ENCODE measurements at places on chromosomes 4 and X.

DNA sequence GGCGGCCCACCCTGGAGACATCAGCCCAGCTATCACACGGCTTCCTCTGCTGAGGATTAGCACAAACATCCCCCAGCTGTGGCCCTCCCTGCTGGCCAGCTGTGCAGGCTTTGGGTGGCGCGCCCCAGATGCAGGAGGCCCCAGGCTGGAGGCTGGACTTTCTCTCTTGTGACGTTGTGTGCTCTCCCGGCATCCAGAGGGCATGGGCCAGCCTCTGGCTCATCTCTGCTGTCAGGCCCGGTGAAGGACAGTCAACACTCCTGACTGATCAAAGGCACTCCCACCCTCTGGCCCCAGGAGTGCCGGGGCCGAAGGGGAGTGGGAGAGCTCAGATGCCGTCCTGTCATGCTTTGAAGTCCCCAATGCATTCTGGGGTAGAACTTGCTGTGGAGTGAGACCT lies 29.9 kb upstream of the PJA1 start:
- DNase-seq = no peak

GRCh38 chr4:73836373-73837279 lies at the start of gene CXCL6:
CXCL6 (plus strand) TSS chr4:73836678; CDS start chr4:73836751, 73 bp downstream.
- DNase-seq = no peak

DNA sequence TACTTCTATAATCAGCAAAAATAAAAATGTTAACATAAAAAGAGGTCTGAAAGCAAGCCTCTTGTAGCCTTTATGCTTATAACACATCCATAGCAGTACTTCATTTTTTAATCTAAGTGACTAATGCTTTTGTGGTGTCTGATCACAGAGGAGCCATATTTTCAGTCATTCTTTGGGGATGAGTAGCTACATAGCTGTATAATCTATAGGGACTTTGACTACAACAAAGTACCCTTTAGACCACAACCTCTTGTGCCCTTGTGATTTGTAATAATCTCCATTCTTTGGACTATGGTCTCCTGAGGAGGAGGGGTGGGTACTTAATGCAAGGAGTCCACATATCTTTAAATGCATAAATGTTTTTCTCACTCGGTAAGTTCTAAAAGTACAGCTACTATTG lies 9.6 kb downstream of the DRP2 start:
- no peak for DNase-seq

DNA sequence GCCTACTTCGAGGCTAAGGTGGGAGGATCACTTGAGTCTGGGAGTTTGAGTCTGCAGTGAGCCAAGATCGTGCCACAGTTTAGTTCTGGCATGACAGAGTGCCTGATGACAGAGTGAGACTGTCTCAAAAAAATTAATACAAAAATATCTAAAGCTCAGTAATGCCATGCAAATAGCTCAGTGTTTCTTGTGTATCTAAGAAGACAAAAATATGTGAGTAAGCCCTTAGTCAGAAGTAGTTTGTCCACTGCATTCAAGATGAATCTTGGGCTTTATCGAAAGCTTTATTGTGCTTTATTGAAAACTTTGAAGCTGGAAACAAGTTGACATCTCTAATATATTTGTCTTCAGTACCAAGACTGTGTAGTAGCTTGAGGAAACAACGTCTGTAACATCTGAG lies 115.9 kb downstream of the GPAT3 start:
- DNase-seq = no peak

DNA sequence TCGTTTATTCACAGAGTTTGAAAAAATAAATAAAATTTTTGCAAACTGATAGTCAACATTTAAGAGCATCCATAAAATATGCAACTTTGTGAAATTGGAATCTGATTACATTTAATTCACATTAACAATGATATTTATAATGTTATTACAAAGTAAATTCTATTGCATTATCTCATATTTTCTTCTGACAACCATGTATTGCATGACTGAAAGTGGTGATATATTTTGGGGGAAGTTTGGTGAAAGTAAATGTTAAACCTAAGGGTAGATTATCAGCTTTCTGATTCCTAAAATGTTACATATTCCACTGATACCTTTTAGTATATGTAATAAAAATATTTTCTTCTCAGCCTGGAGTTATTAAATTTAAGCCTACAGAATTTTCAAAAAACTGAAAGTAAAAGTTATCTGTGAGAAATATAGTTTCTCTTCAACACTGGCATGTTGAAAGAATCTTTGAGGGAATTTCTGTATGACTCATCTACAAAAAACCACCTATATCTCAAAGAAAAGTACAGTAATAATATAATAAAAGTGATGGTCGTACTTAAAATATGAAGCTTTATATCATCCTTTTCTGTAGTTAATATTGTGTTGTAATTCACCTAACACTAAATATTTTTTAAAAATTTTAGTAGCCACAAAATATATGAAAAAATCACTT lies 1179.6 kb upstream of the PCDH7 start:
- DNase-seq = no peak

DNA sequence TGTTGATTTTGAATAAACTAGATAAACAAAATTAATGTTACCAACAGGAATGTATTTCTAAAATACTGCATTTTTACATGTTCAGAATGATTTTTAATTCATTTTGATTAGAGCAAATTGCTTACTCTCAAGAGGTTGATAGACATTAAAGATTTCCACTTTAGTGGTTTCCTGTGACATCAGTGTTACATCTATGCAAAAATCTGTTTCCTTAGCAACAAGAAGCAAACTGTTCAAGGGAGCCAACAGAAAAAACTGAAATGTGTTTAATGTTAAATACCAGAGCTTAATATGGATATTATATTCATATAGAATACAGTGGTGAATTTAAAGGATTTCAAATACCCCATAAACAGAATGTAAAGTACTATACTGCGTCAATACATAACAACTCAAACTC lies 277.8 kb downstream of the GABRG1 start:
- no peak for DNase-seq

- DNase-seq = no peak
Measured at GRCh38 chrX:22247169-22247568, 25.5 kb upstream of the CBLL2 start.

- no peak for DNase-seq
Measured at GRCh38 chr4:130044788-130045531, 949.0 kb downstream of the C4orf33 start.

- no peak for DNase-seq
Measured at GRCh38 chrX:148658115-148658730, 157.8 kb downstream of the AFF2 start.

- DNase-seq = no peak
Measured at GRCh38 chr4:129218897-129219296, 122.9 kb downstream of the C4orf33 start.

- no peak for DNase-seq
Measured at GRCh38 chr4:3372933-3373465, 68.8 kb upstream of the HGFAC start.

- DNase-seq = no peak
Measured at GRCh38 chr4:4694296-4694772, 152.5 kb upstream of the STX18 start.

DNA sequence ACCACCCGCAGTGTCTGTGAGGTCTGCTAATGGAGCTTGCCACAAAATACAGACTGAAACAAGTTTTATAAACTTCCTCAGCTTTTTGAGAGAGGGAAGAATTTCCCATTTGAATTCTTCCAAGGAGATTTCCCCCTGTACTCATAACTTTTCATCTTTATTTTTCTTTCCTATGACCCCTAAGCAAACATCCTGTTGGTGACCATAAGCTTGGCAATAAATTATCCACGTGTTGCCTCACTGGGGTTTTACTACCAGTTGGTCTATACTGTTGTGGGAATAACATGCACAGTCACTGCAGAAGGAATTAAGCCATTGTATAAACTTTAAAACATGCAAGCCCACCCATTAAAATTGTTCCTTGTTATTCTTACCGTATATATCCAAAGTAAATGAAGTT lies 86.2 kb downstream of the SLC39A8 start:
- DNase-seq = no peak

- DNase-seq = no peak
Measured at GRCh38 chrX:23779025-23779424, 3.9 kb upstream of the SAT1 start.

DNA sequence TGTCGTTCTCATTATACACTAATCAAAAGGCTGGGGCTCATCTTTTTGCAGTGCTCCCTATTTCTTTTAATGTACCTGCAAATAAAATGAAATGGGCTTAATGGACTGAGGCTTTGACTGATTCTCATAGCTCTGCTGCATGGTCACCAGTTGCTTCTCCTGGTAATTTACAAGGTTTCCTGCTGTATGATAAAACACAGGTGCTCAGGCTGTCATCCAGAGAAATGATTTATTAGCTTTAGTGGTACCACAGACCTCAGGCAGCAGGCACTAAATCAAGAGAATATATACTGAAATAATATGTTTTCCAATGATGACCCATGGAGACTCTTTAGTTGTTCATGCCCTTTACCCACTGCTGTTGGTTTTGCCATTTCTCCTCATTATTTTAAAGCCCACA lies 137.7 kb downstream of the C4orf33 start:
- no peak for DNase-seq

DNA sequence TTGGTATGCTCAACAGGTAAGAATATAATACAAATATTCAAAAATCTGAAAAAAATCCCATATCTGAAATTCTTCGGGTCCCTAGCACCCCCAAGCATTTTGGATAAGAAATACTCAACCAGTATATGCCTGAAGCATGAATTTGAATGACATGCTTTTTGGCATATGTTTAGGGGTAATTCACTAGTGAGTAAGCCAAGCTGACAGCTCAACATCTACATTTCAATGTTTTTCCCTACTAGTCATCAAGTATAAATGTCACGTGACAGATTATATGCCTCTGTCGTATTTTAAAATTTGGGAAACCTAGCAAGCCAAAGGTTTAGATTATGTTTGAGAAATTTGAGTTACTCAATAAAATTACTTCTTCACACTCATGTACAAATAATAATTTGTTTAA lies 125.1 kb downstream of the FGF16 start:
- DNase-seq = no peak

DNA sequence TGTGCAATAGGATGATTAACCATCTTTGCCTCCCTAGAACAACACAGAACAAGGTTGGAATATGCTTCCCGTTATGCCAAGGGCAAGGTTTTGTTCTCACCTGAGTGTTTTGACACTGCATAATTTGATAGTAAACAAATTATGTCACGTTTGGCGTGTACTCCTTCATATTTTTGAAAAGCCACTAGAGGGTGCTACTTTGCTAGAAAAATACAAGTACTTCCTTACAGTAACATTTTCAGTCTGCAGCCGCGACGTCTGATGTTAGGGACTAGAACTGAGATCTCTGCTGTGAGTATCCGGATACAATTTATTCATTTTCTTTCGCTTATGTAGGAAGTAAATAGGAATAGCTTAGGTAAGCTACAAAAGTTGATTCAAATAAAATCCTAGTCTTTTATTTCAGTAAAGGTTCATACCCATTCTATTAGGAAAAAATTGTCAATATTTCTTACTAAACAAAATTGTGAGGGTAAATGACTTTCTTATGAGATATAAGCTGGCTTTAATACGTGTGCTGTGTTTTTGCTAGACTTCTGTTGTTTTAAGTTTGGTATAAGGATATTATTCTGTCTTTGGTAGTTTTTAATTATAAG lies 181.1 kb upstream of the WDFY3 start:
- peak; percentile 87 for DNase-seq

GRCh38 chr4:133268205-133268604 lies 119.1 kb downstream of the PCDH10 start:
- no peak for DNase-seq

- no peak for DNase-seq
Measured at GRCh38 chrX:124238268-124238667, 94.2 kb upstream of the TEX13D start.

GRCh38 chr4:151099976-151100417 lies 569 bp downstream of the RPS3A start:
- DNase-seq = no peak

DNA sequence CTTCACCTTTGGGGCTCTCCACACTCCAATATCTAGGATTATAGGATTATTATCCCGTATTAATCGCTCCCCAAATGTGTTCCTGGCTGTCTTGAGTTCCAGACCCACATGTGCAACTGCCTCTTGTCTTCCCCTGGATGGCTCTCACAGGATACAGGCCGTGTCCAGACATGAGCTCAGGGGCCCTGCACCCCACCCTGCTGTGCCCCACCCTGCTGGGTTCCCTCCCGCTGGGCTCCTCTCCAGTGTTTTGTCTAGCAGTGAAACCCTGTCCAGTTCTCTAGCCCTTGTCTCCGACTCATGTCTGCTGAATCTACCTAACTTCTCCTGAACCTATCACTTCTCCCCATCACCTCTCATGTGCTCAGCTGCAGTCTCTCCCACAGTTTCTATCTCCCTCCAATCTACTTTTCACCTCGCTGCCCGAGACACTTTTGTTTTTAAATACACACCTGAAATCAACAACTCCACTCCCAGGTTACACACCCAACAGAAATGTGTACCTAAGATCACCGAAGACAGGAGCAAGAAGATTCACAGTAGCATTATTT lies 2.0 kb downstream of the RNF212 start:
- no peak for DNase-seq

DNA sequence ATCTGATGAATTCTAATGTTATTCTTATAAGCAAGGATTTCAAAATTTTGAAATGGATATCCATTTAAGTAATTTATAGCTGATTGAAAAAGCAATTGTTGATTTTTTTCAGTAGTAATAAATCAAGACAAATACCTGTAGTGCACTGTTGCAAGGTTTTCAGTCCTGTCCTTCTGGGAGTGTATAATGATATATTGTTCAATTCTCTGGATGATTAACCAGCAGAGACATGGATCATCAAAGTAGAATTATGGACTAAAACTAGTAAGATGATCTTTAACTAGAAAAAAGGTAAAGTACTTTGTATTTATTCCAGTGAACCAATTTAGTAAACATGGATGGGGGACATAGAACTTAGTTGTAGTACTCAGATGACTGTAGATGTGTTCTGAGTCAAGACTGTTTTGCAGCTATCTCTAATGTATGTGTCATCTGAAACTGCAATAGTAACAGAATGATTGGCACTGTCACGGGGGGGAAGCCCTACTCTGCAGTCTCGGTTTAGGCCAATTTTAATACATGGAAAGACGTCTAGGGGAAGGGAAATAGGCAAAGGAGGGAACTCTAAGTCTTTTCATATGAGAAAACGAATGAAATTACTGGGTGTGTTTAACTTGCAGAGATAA lies 121.9 kb downstream of the GLRA3 start:
- no peak for DNase-seq

- DNase-seq = no peak
Measured at GRCh38 chr4:26859762-26860156, 882 bp upstream of the STIM2 start.

GRCh38 chrX:95764972-95765451 lies 919.6 kb upstream of the DIAPH2 start:
- peak; percentile 9 for DNase-seq

GRCh38 chr4:148310756-148311155 lies 131.5 kb downstream of the NR3C2 start:
- no peak for DNase-seq

GRCh38 chrX:63686878-63687714 lies 97.9 kb downstream of the ARHGEF9 start:
- peak; percentile 6 for DNase-seq

- DNase-seq = no peak
Measured at GRCh38 chr4:76515975-76516843, 81.2 kb downstream of the SHROOM3 start.

GRCh38 chr4:141153751-141154510 lies 20.7 kb upstream of the RNF150 start:
- no peak for DNase-seq

- DNase-seq = no peak
Measured at GRCh38 chr4:123588631-123589241, 192.1 kb downstream of the SPRY1 start.
